ENCODE measurements at places on chromosomes 2 and 18. TPM values are rescaled to one million over a fixed set of nuclear protein-coding genes. Genes with fewer than 3 reads are reported as not detected.

CNOT11 gene
- total RNA-seq = 39.9 TPM

UGT1A10 gene
- not detected for total RNA-seq

CWC22 gene
- total RNA-seq = 10.7 TPM

ALMS1 gene
- 10.1 TPM for total RNA-seq

SNED1 gene
- total RNA-seq = 0.54 TPM

ZNF24 gene
- 10.0 TPM for total RNA-seq

DSG2 gene
- total RNA-seq = 57.5 TPM

ASPRV1 gene
- total RNA-seq = 0.23 TPM

CCDC74B gene
- 6.4 TPM for total RNA-seq

PLB1 gene
- total RNA-seq = 2.4 TPM

LBX2 gene
- total RNA-seq = 3.0 TPM

PPM1B gene
- total RNA-seq = 31.5 TPM
